Cardiac fibroblast (primary cell): ENCODE measurements at places on chromosomes 5 and 9.

GRCh38 chr5:150246835-150247234, 42.7 kb downstream of the CAMK2A start:
- DNase-seq, result no peak

GRCh38 chr9:37503736-37504135, 18.0 kb downstream of the POLR1E start:
- DNase-seq, result peak; percentile 15

- DNase-seq, result peak; percentile 36
Measured at GRCh38 chr9:125759764-125760129, 12.6 kb downstream of the PBX3 start.

DNA sequence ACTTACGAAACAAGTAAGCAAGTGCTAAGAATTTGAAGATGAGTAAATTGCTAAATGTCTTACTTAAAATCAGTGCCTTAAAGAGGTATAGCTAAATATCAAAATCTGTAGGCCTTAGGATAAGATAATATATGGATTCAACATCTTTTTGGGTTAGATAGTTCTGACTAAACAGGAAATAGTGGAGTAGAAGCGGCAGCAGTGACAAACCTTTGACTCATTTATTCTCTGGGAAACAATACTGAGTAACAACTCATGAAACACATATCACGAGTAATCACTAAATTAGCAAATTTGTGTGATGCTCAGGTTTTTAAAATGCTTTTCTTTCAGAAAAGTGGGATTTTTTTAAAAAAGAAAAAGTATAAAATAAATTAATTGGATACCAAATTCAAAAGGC, 762.1 kb upstream of the TYRP1 start:
- no peak for DNase-seq

DNA sequence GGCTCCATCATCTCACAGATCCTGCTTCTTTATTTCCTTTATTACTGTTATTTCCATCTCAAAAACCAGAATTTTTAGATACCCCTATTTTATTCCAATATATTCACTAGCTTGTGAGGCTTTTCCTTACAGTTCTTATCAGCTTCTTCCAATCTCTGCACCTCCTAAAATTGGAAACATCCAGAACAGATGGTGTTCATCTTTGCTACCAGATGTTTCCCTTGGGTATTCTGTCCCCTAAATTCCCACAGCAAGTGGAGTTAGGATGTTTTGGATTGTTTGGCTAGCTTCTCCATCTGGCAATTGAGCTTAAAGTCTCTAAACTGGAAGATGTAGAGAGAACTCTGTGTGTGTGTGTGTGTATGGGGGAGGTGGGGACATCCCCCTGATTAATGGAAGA, 580.4 kb downstream of the DTWD2 start:
- DNase-seq, result no peak

- no peak for DNase-seq
Measured at GRCh38 chr5:9655641-9656040, 25.5 kb upstream of the TAS2R1 start.

DNA sequence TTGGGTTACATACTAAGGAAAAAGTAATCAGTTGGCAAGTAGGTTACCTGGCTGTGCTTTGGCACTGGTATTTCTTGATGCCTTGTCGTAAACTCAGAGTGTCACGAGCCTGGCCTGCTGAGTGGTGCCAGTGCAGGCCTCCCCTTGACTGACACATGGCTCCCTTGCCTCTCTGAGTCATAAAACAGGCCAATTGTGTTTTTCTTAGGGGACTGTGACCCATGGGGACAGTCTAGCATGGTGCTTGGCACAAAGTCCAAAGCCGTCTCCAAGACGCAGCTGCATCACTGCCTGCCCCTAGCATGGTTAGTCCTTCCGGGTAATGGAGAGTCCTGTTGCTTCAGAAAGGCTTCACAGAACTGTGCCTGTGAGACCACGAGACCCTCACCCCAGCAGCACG, 132.5 kb downstream of the MVB12B start:
- no peak for DNase-seq

GRCh38 chr9:94714494-94714893, 12.0 kb upstream of the AOPEP start:
- no peak for DNase-seq

GRCh38 chr9:76528642-76529190, 69.7 kb downstream of the GCNT1 start:
- DNase-seq, result no peak

- DNase-seq, result no peak
Measured at GRCh38 chr5:123176224-123176937, 87.3 kb downstream of the PRDM6 start.

DNA sequence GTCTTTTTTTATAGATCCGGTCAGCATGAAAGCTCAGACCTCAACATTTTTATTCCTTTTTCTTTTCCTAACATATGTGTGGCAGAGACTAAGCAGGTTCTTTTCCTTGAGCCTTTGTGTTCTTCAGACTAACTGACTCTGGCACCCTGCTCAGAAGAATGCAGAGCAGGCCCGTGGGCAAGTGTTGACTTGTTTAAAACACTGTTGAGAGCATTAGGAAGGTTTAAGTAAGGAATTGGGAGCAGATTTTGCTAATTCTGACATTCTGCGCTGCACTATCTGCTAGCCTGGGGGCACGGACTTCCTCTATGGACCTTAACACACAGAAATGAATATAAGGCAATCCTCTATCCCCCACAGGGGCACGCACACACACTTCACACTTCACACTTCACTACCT, 182.5 kb upstream of the PIK3R1 start:
- DNase-seq, result no peak

DNA sequence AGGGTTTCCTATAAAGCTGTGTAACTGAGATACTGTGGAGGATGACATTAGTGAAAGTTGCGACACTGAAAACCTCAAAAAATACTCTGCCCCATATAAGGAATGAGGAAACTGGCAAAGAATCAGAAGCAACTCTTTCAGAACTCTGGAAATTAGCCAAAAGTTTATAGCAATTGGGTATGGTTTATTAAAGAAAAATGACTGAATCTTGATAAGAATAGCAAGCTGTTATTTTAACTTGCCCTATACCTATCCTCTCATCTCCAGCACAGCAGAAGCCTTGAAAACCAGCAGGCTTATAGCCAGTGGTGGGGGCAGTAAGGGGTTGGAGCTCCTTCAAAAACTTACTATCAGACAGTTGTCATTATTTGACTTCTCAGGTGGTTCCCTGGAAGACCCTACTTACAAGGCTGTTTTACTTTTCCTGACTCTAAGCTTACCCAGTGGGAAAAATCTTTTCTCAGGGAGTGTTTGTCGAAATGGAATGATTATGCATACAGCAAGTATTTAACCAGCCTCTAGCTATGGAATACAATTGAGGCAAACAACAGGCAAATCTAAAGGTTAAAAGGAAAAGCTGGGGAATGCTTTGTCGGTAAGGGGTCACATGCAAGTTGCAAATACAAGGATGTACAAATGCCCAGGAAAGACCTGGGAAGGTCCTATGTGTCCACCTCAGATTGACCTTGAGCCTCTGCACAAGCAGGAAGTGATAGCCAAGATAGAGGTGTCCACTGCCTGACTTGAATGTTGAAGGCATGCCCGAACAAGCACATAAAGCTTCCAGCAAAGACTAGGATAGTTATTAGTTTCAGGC, 21.0 kb upstream of the FAM151B start:
- peak; percentile 82 for DNase-seq

DNA sequence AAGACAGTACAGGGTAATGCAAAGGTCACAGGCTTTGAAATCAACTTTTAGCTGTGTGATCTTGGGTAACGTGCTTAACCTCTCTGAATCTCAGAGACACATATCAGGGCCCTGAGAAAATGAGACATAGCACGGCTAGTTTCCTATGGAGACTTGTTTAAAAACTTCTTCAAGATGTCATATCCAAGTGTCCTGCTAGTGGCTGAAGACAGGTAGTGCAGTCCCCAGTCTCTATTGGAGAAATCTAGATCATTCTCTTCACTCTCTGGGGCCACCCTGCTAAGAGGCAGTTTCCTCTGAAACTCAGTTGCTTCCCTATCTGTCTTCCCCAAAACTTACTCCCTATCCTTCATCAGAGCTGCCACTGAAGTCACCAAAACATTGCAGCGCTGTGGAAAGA, 30.3 kb upstream of the GRXCR2 start:
- no peak for DNase-seq

DNA sequence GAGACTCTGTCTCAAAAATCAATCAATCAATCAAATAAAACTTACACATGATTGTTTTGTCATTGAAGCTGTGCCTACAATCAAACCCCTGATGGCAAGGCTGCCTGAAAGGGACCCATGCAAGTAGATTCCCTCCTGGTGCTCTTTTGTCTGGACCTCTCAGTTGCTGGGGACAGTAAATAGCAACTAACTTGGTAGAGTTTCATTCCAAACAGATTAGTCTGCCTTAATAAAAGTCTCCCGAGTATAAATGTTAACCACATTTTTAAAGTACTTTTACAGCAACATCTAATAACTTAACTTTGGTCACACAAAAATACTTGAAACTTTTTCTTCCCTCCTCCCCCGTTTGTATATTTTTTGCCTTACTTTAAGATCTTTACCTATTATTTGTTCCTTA, 105.5 kb downstream of the FEM1C start:
- peak; percentile 54 for DNase-seq

- DNase-seq, result no peak
Measured at GRCh38 chr9:136978865-136979544, 1.7 kb downstream of the PTGDS start.

DNA sequence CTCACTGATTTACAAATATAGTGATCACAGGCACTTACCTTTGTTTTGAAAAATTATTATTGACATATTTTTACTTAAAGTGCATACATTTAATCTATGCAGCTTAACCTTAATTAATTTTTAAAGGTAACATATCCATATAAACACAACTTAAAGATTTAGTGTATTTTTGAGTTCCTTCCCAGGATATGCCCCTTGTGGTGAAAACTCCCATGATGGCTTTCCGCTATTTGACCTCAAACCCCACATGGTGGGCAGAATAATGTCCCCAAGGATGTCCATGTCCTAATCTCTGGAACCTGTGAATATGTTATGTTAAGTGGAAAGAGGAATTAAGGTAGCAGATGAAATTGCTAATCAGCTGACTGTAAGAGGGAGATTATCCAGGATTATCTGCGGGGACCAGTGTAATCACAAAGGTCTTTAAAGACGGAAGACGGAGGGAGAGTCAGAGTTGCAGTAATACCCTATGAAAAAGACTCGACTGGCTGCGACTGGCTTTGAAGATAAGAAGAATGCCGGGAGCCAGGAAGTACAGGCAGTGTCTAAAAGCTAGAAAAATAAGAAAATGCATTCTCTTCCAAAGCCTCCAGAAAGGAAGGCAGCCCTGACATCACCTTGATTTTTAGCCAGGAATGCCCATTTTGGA, 193.9 kb downstream of the ICE1 start:
- no peak for DNase-seq
